Posterior vena cava (tissue), 2 donors: ENCODE measurements at places on chromosomes 16 and 17.

DNA sequence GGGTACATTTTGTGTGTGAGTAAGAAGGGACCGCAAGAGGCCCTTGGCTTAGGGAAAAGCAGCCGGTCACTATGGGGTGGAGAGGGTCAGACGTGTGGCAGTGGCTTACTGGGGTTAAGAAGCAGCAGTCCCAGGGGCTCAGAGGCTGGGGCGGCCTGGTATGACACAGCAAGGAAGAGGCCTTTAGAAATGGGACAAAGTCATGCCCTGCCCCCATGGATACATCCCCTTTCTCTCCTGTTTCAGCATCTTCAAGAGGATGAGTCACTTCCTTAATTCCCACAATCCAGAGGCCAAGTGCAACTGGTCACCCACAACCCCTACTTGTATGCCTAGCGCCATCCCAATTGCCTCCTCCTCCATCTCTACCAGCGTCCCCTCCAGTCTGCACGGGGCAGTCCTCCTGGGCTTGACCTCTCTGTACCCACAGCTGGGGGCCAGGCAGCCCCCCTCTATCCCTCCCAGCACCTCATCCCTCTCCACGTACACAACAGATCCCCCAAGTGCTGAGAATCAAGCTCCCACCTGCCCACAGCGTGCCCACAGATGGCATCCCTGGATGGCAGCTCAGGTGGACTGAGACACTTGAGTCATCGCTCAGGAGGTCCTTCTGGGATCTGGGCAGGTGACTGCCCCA is 6.9 kb upstream of the EFTUD2 start:
- peak; percentile 60 for DNase-seq

DNA sequence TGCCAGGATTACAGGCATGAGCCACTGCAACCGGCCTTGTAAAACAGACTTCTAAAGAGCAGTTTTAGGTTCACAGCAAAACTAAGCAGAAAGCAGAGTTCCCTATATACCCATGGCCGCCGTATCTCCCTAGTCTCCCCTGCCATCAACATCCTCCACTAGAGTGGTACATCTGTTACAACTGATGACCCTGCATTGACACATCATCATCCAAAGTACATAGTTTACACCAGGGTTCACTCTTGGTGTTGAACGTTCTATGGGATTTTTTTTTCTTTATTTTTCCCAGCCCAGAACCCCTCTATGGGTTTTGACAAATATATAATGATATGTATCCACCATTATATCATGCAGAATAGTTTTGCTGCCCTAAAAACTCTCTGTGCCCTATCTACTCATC is 155.2 kb downstream of the RAB11FIP4 start:
- no peak for DNase-seq

GRCh38 chr17:50318501-50319285 is 27.2 kb upstream of the XYLT2 start:
- DNase-seq: peak; percentile 53

DNA sequence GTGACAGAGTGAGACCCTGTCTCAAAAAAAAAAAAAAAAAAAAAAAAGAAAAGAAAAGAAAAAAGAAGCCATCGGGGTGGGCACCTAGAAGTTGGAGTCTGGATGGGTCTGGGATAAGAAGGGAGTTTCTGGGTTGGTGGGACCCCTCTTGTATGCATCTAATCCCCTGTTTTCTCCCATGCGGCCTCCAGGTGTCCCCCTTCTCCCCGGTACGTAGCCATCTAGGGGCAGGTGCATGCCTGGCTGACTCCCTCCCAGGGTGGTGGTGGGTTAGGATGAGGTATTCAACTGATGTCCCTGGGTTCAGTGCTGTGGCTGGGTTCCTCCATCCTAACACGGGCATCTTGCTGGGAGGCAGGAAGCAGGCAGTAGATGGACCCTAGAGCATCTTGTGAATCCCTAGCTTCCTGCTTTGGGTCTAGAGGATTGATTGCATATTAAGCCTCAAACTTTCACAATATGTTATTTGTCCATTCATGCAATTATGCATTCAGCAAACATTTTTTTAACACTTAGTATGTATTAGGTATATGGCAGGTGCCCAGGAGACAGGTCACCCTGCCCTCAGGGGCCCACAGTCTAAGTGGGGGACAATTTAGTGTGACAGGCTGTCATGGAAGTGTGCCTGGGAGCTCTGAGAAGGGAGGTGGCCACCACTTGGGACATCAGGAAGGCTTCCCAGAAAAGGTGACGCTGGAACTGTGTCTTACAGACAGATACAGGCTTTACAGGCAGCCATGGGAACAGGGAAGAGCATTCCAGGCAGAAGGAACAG is 13.1 kb downstream of the FMNL1 start:
- no peak for DNase-seq

DNA sequence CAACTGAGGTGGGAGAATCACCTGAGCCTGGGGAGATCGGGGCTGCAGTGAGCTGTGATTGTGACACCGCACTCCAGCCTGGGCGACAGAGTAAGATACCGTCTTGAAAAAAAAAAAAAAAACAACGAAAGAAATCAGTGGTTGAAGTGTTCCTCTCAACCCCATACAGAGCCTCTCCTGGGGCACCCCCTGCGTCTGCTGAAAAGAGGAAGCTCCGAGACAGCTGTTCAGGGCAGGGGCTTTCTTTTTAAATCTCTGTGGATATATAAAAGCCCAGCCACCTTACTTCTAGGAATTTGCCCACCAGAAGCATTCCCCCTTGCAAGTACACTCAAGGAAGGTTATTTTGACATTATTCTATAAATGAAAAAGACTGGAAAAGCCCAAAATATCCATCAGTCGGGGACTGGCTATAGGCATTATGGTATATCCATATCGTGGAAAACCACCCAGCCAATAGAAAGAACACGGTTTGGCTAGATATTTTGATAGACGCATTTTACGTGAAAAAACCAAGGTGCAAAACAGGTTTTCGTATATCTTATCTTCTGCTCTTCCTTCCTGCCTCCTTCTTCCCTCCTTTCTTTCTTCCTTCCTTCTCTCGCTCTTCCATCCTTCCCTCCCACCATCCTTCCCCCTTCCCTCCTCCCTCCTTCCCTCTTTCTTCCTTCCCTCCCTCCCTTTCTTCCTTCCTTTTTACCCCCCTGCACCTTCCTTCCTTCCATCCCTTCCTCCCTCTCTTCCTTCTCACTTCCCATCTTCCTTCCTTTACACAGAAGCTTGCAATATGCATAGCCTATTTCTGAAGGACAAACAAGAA is 9.2 kb upstream of the CCL22 start:
- no peak for DNase-seq

DNA sequence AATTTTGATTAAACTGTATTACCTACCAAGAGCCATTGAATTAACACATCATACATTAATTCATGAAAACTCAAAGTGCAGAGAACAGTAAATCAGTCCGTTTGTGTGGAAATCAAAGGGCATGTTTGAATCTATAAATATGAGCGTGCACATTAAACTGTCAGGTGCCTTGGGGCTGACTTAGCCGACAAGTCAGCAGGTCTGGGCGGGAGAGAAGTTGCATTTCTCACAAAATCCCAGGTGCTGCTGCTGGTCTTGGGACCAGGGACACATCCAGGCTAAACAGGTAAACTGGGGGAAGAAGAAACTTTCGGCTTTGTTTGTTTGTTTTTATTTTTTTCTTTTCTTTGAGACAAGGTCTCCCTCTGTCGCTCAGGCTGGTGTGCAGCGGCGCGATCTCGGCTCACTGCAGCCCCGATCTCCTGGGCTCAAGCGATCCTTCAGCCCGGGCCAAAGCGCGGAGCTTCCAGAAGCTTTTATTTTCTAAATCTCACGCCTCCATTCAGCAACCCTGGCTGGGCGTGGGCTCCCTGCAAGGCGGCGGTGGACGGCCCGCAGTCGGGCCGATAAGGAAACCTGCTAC is 213.9 kb downstream of the MRTFB start:
- peak; percentile 87 for DNase-seq

DNA sequence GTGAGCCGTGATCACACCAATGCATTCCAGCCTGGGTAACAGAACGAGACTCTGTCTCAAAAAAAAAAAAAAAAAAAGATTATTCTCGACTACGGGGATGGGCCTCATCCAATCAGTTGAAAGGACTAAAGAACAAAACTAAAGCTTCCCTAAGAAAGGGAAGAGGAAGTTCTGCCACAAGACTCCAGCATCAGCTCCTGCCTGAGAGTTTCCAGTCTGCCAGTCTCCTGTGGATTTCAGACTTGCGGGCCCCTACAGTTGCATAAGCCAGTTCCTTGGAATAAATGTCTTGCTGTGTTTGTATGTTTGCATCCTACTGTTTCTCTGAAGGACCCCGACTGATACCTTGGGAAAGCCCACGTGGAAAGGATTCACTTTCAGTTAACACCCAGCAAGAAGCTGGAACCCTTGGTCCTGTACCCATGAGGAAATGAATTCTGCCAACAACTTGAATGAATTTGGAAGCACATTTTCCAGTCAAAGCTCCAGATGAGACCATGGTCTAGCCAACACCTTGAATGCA is 26.3 kb upstream of the FZD2 start:
- DNase-seq: no peak
